ENCODE measurements at places on chromosomes 2 and 18.
A peak's percentile ranks its signal among the peaks of the same experiment; 100 is the strongest.

- no peak for DNase-seq
These were observed 178.1 kb upstream of the FSHR start for GRCh38 chr2:49332415-49332814.

DNA sequence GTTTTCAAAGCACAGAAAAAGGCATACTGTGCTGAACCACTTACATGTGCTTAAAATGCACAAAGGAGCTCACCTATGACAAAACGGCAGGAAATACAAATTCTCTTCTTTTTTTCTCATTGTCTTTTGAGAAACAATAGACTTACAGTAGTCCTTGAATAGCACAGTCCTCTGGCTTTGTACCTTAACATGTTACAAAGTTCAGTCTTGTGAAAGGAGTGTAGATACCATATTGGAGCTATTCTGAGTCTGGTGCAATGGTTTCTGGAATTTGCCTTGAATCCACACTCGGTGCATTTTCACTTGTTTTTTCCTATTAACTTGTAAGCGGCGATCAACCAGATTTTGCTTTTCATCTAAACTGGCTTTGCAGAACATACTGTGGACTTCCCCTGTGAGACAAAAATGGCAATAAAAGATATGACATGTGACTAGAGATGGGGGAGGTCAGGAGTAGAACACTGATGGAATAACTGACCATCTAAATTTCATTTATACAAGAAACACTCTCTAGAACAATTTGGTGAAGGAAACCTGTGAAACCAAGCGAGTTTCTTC is 109.7 kb downstream of the METTL8 start:
- no peak for DNase-seq

DNA sequence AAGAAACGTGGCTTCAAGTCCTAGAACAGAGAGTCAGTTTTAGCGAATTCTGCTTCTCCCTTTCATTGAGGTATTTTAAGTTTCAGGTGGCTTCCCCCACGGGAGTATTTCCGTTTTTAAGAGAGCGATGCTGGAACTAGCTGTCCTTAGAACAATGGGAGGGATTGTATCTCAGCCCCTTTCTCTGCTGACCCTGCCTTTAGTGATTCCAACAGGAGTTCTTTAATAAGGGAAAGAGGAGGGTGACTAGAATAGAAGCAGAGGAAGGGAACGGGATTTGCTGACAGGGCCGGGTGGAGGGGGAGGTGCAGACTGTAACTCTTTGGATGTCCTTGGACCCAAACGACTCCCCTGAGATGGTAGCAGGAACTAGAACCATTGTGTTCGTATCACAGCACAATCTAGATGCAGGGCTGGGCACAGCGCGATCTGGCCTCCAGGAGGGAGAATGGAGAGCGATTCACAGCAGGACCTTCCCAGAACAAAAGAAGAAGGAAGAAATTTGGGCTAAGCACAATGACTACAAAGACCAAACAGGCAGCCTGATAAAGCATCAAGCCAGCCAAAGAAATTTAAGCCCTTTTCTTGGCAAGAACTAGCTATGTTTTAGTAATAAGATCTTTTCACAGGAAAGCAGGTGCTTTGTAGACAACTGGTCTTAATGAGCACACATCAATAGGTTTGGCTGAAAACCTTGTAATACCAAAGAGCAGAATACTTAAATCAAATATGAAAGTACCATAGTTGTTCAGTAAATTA is 15.8 kb upstream of the RTTN start:
- peak; percentile 40 for DNase-seq

- DNase-seq: no peak
These were observed 141.3 kb downstream of the AFF3 start for GRCh38 chr2:100000915-100001707.

GRCh38 chr2:236334122-236334876 is 70.1 kb upstream of the ASB18 start:
- no peak for DNase-seq

DNA sequence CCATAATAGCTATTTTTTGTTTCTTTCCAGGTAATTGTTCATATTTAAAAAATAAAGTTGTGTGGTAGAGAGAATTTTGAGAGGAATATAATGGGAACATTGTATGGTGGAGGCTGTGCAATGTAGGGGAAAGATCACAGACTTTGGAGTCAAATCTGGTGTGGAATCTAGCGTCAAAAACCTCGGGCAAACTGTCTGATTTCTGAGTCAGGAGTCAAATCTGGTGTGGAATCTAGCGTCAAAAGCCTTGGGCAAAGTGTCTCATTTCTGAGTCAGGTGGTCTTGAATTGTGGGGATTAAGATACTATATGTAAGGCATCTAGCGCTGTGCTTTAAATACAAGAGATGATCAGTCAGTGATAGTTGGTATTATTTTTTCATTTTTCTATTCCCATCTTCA is 5.1 kb downstream of the PTPN4 start:
- no peak for DNase-seq

- no peak for DNase-seq
These were observed 74.0 kb upstream of the MSH6 start for GRCh38 chr2:47708801-47709499.

DNA sequence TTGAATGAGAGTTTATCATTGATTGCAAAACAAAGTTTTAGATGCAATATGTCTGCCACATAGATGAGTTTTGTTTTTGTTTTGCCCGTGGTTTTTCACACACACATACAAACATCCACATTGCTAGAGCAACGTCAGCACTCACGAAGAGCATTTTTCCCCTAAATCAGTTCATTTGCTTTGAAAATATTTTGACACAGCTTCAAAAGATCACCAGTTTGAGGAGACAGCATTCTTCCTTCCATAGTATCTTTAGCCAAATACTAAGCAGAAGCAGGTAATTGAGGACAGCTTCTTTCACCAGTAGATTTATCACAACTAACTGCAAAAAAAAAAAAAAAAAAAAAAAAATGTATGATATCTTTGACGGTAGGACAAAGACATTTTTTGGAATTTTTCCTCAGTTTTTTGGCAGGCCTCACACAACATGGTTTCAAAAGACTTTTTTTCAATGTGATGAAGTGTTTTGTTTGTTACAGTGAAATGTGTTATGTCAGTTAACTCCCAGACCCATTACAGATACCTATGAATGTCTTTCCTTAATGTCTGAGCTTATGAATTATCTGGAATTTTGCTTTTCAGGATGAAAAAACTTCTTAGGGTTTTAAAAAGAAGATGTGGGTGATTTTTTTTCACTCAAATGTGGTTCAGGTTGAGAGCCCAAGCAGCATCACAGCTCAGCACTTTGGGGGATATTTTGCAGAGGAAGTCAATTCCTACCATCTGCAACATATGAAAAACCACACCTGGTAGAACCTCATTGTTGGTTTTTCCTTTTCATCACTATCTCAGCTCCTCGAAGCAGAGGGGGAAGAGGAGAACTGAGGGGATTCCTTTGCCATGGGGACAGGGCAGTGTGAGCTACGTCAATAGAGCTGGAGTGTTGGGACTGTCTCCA is 31.6 kb downstream of the AOX1 start:
- DNase-seq: no peak

- DNase-seq: peak; percentile 28
These were observed 21.4 kb downstream of the HJURP start for GRCh38 chr2:233832869-233833311.

DNA sequence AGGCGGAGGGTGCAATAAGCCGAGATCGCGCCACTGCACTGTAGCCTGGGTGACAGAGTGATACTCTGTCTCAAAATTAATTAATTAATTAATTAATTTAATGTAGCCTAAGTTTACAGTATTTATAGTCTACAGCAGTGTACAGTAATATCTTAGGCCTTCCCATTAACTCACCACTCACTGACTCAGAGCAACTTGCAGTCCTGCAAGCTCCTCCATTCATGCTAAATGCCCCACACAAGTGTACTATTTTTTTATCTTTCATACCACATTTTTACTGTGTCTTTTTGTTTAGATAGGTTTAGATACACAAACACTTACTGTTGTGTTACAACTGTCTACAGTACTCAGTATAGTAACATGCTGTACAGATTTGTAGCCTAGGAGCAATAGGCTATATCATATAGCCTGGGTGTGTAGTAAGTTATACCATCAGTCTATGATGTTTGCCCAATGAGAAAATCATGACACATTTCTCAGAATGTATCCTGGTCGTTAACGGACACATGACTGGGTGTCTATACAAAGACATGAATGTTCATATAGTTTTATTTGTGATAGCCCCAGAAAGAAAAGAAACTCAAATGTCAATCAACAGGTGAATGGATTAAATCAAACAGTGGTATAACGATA is 15.8 kb upstream of the RNU2-63P start:
- DNase-seq: no peak
